ENCODE measurements at places on chromosomes 6 and 20.
A peak's percentile ranks its signal among the peaks of the same experiment; 100 is the strongest.

GRCh38 chr6:109330263-109330662, 52.0 kb downstream of the CD164 start:
- no peak for DNase-seq

DNA sequence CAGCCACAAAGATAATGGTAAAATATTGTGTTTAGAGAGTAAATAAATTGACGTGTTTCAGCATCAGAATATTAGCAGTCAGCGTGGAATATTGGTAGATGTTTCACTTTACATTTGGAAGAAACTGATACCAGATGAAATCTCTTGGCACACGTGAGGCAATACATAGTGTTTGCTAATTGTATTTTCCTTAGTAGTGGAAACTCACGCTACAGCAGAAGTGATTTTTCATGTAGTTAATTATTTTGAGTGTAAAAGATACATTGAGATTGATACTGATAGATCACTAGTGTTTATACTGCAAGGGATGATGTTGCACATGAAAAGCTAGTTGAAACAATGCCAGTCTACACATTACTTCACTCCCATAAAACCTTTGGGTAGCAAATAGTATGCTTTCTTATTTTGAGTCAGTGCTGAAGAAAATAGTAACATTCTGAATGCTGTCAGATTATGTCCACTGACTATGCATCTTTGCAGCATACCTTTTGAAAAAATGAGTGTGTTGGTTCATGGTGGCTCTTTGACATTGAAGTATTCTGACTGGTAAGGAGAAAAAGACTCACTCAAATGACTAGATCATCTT, 59.3 kb downstream of the CD2AP start:
- DNase-seq, result no peak

DNA sequence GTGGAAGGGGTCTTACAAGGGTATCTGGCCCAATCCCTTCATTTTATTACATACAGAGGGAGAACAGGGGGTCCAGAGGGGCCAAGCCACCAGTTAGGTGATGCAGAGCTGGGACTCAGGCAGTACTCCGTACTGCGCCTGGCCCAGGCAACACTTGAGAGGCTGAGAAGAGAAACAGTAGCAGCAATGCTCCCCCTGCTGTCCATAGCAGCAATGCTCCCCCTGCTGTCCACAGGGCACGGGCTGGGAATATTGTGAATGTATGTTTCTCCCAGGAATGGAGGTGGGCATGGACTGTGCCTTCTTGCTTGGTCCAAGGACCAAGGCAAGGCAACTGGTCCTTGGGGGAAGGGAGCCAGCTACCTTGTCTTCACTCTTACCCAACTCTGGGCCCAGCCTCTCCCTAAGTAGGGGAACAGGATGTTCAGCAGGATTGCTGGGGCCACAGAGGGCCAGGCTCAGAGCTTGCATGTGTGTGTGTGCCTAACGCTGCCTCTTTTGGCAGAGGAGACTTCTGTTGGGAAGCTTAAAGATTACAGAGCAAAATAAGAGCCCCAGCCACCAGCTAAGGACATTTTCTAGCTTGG, 14.8 kb upstream of the FAM83C start:
- DNase-seq, result peak; percentile 75

DNA sequence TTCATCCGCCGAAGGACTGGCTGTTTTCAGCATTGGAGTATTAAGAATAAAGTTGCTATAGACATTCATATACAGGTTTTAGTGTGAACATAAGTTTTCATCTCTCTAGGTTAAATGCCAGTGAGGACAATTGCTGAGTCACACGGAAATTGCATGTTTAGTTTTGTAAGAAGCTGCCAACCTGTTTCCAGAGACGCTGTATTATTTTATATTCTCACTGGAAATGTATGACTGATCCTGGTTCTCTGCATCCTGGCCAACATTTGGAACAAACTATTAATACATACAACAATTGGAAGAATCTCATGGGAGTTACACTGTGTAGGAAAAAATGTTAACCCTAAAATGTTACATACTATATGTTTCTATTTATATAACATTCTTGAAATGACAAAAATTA, 16.7 kb upstream of the TGM6 start:
- no peak for DNase-seq
